ENCODE measurements at places on chromosomes 16 and 17. TPM values are rescaled to one million over a fixed set of nuclear protein-coding genes. Genes with fewer than 3 reads are reported as not detected.

GRCh38 chr17:38605841-38606645 lies at the start of gene SRCIN1:
Gene SRCIN1, minus strand, starts transcription at chr17:38605952. Its CDS starts 247 bp downstream, at chr17:38605705.
- H3K27me3 ChIP-seq = peaks cover 5% of the 10 kb centered on the region
- peaks cover 9% of the 10 kb centered on the region for H3K4me1 ChIP-seq
- no peaks in the 10 kb centered on the region for H3K36me3 ChIP-seq

- H3K27me3 ChIP-seq = no peaks in the 10 kb centered on the region
- no peak overlapping the region for H3K27ac ChIP-seq
- DNase-seq = no peak
- H3K4me3 ChIP-seq = no peak overlapping the region
Measured at GRCh38 chr17:10268005-10268404, 69.6 kb upstream of the GAS7 start.

GRCh38 chr16:30458561-30459394 lies 13.1 kb upstream of the SEPHS2 start:
- no peaks in the 10 kb centered on the region for H3K4me1 ChIP-seq
- H3K27ac ChIP-seq = no peak overlapping the region
- DNase-seq = no peak
- H3K27me3 ChIP-seq = no peaks in the 10 kb centered on the region
- no peaks in the 10 kb centered on the region for H3K36me3 ChIP-seq

DNA sequence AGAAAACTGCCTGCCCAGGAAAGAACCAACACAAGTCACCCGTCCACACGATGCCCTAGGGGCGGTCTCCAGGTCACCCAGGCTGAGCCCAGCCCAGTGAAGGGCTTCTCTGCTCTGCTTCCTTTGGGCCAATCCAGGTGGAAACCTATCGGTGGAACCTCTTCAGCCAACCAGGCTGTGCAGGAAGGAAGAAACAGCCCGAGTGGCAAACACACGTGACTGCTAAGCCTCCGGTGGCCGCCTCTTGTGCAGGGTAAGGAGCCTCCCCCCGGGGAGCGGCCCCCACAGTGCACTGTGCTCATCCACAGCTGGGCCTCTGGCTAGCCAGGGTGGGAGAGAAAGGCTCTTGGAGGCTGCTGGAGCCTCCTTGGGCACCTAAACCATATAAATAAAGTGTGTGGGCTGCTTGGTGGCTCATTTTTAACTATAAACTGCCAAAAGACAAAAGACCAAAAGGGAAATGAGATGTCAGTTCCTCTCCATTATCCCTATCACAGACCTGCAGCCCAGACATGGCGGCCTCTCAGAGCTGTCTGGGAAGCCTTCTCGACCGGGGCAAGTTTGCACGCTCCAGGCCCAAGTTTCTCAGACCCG lies 2.4 kb downstream of the RTN4RL1 start:
- DNase-seq = no peak
- H3K4me1 ChIP-seq = peaks cover 35% of the 10 kb centered on the region
- no peak overlapping the region for H3K4me3 ChIP-seq
- H3K36me3 ChIP-seq = no peaks in the 10 kb centered on the region
- no peak overlapping the region for H3K27ac ChIP-seq

DNA sequence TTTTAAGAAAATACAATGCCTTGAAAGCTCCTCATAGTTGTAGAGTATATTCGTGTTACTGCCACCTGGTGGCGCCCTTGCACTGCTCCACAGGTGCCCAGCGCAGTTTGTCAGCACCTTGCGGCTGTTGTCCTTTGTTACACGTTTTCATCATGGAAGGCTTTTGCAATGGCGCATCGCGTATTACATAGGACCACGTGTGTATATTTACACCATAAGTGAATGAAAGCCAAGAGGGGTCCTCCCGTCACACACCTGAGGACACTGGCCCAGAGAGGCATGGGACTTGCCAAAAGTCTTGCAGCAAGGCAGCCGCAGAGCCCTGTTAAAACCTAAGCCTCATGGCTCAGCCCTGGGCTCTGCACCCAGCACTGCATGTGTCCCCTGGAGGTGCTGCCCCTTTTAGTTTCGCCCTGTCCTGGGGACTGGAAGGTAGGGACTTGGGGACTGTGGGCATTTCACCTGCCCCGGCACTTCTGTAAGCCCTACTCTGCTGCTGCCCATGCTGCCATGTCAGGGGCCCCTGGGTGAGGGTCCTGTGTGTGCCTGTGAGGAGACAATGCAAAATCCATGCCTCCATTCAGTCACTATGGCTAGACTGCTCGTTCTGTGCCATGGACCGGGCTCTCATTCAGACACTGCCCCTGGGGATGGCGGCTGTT lies 24.3 kb downstream of the POLR3E start:
- H3K27ac ChIP-seq = no peak overlapping the region
- DNase-seq = no peak
- H3K4me1 ChIP-seq = no peaks in the 10 kb centered on the region
- no peaks in the 10 kb centered on the region for H3K27me3 ChIP-seq

- no peak for DNase-seq
- H3K27ac ChIP-seq = no peak overlapping the region
- peak overlapping the region; percentile 61 for H3K4me3 ChIP-seq
- H3K27me3 ChIP-seq = no peaks in the 10 kb centered on the region
- H3K4me1 ChIP-seq = peaks cover 11% of the 10 kb centered on the region
Measured at GRCh38 chr17:45408611-45409421, 23.9 kb downstream of the ARHGAP27 start.

GRCh38 chr16:14497245-14498082 lies 132.6 kb downstream of the PARN start:
- peaks cover 61% of the 10 kb centered on the region for H3K4me1 ChIP-seq
- no peaks in the 10 kb centered on the region for H3K36me3 ChIP-seq
- no peaks in the 10 kb centered on the region for H3K27me3 ChIP-seq
- no peak overlapping the region for H3K27ac ChIP-seq
- no peak overlapping the region for H3K4me3 ChIP-seq

DNA sequence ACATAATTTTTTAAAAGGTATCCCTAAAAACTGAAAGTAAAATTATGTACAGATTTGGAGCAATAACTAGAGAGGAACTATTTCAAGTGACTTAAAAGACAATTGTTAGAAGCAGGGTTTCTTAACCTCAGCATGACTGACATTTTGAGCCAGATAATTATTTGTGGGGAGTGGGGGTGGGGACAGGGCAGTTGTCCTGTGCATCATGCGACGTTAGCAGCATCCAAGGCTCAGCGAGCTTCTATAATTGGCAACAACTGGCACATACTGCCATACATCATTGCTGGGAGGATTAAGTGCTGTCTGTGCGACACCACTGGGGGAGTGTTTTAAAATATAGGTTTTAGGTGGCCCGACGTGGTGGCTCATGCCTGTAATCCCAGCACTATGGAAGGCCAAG lies 27.1 kb downstream of the GABARAPL2 start:
- no peak for DNase-seq
- H3K36me3 ChIP-seq = peaks cover 12% of the 10 kb centered on the region
- H3K4me3 ChIP-seq = no peak overlapping the region
- no peaks in the 10 kb centered on the region for H3K27me3 ChIP-seq
- peaks cover 58% of the 10 kb centered on the region for H3K4me1 ChIP-seq
- H3K27ac ChIP-seq = no peak overlapping the region

- no peak overlapping the region for H3K4me3 ChIP-seq
- no peaks in the 10 kb centered on the region for H3K27me3 ChIP-seq
- DNase-seq = no peak
- no peaks in the 10 kb centered on the region for H3K36me3 ChIP-seq
- H3K4me1 ChIP-seq = no peaks in the 10 kb centered on the region
- no peak overlapping the region for H3K27ac ChIP-seq
Measured at GRCh38 chr17:69069226-69069750, 8.6 kb upstream of the ABCA9 start.

PMM2 gene
- 22.9 TPM for total RNA-seq

CCL5 gene
- 6.2 TPM for total RNA-seq

CTRB2 gene
- total RNA-seq = 12.5 TPM

CNGB1 gene
- not detected for total RNA-seq

MYH2 gene
- total RNA-seq = 0.28 TPM
